ENCODE measurements at places on chromosomes 13 and 19.

GRCh38 chr13:48175185-48175584, 57.8 kb upstream of the ITM2B start:
- no peak for DNase-seq

GRCh38 chr13:75321084-75321483, 160.9 kb downstream of the TBC1D4 start:
- no peak for DNase-seq

DNA sequence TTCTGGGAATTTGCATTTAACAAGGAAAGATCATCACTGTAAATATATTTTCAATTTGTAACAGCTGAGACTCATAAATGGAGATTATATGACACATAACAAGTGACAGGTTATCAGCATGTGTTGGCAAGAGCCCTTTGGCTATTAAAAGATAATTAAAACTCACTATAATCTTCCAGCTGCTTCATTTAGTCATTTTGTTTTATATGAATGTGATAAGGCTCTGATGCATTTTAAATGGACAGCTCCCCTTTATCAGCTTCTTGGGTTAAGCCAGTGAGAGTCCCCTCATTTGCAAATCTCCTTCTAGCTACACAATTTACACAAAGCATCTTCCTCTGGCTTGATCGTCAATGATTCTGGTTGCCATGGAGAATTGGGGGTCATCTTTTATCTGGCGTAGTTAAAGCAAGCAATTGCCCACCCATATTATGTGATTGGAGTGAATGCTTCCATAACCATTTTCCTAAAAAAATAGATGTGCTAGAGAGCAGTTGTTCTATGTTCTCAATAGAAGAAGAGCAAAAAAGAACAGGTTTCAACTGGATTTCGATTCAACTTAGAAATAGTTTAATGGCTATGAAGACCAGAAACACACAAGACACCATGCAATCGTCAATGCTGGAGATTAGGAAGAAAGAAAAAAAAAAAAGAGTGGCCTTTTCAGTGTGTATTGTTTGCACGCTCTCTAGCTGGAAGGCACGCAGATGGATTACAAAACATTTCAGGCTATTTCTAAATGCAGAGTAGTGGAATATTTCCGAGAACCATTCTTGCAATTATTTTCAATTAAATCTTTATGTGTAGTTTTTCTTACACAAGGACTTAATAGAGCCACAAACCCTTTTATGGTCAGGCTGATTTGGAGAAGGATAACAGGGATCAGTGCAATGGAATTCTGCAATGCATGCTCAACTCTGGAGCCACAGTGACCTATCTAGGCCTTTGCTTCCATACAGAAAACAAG, 27.4 kb downstream of the STARD13 start:
- no peak for DNase-seq

- DNase-seq: no peak
These were observed 3.4 kb downstream of the BSG start for GRCh38 chr19:575527-576506.

GRCh38 chr19:1155352-1156304, 18.4 kb downstream of the SBNO2 start:
- DNase-seq: no peak

- DNase-seq: no peak
These were observed 7.9 kb upstream of the FBXL3 start for GRCh38 chr13:77034881-77035280.

DNA sequence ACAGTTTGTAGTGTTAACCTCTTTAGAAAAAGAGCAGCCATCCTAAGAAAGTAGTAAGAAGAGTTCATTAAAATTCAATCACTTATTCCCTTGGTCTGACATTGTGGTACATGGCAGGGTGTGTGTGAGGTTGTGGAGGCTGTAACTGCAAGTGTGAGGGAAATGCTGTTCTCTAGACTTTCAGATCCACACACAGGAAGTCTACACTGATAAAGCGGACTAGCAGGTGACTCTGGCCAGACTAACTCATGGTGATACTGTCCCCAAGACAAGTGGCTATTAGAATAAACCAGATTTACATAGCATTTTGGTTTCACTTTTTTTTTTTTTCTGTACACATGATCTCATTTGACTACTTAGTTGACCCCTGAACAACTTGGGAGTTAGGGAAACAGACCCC, 10.0 kb downstream of the MTIF3 start:
- no peak for DNase-seq

DNA sequence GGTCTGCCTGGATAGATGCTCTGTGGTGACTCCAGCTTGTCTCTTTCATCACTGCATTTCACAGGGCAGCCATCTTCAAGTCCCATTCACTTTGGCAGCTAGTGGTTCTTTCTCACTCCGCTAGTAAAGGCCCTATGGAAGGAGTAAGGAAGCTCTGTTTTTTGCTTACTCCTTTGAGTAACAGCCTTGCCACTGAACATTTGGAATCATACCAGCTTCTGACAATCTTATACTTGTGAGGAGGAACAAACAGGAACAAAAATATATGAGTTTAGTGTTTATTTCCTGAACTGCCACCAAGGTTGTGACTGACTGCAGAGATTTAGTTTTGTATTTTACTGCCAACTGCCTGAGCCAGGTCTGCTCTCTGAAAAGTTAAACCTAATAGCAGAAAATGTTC, 38.7 kb downstream of the KCTD4 start:
- no peak for DNase-seq

DNA sequence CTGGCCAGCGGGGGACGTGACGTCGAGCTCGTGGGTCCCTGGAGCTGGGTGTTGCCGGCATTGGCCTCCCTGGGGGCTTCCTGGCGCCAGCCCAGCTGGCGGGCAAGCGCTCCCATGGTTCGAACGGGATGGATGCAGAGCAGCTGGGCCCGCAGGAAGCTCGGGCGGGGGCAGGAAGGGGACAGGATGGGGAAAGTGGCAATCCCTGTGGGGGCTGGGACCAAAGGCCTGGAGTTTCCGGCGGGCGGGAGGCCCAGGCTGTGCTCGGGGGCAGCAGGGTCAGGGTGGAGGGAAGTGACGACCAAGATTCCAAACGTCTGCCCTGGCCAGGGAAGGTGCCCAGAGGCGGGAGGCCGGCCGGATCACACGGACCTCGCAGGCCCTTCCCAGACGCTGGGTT, 19.3 kb downstream of the PALM start:
- DNase-seq: no peak

- no peak for DNase-seq
These were observed 200.4 kb upstream of the IPO5 start for GRCh38 chr13:97752961-97753668.

Measured in stimulated activated CD8-positive, alpha-beta memory T cell treated with anti-CD3 and anti-CD28 coated beads, Interleukin-7, amount 100 ng/mL, for 1 hour (primary cell).